ENCODE measurements at places on chromosomes 5 and 9.

GRCh38 chr5:170466988-170467707, 36.7 kb upstream of the KCNIP1 start:
- DNase-seq = no peak

- no peak for DNase-seq
These were observed 708 bp upstream of the CSNK1G3 start for GRCh38 chr5:123511290-123511647.

GRCh38 chr9:133075925-133076630, 14.3 kb downstream of the CEL start:
- no peak for DNase-seq

DNA sequence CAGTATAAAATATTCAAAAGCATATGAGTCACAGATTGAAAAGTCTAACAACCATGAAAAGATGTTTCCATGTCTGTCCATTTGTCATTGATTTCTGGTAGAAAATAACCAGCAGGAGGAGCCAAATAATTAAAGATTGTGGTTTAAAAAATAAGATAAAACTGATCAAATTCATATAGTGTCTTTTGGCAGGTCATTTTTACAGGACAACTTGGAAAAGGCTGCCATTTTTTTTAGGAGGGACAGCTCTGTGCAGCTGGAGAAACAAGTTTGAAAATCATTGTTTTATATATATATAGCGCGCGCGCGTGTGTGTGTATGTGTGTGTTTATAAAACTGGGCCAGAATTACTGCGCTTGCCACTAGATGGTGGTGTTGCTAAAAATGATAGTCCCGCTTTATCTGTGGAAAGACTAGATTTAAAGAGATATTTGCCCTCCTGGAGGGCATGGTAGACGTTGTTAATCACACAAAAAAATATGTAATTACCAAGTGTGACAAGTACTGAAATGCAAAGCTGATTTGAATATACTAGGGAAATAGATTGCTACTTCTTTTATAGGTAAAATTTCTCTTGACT, 1.3 kb upstream of the TRMO start:
- peak; percentile 56 for DNase-seq

All from NCI-H146 (cell line).